OCI-M1 (cell line): ENCODE measurements at places on chromosomes 7 and 10.

GRCh38 chr7:73973091-73973490 lies 54.9 kb upstream of the ELN start:
- no peak for DNase-seq

GRCh38 chr10:114607358-114607998 lies 50.6 kb downstream of the ABLIM1 start:
- no peak for DNase-seq

- peak; percentile 76 for DNase-seq
These were observed 56.0 kb upstream of the BTRC start for GRCh38 chr10:101297901-101298486.

- no peak for DNase-seq
These were observed 83.9 kb upstream of the RSU1 start for GRCh38 chr10:16901106-16901505.

- DNase-seq = no peak
These were observed 66.1 kb downstream of the AMZ1 start for GRCh38 chr7:2754086-2754485.

GRCh38 chr10:128149267-128150014 lies 23.2 kb upstream of the MKI67 start:
- no peak for DNase-seq

- DNase-seq = no peak
These were observed 162.4 kb upstream of the MDFIC start for GRCh38 chr7:114759347-114760062.

DNA sequence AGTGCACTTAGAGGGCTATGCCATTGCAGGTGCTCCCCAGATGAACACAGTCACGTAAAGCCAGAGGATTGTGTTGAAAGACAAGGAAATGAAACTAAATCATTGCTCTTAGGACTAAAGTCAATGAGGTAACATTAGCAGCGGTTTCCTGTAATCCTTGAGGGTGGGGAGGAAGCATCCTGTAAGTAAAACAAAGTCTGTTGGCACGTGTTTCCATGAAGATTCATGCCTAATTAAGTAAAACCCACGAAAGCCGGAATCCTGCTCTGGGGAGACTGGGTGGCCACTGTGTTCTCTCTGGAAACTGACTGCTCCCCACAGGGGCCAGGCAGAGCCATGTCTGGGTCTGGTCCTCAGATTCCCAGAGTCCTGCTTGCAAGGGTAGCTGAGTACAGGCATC lies 18.3 kb downstream of the STEAP1B start:
- no peak for DNase-seq

GRCh38 chr7:20063644-20064043 lies 153.5 kb downstream of the MACC1 start:
- no peak for DNase-seq

GRCh38 chr10:5650664-5651387 lies 15.6 kb downstream of the ASB13 start:
- DNase-seq = no peak

DNA sequence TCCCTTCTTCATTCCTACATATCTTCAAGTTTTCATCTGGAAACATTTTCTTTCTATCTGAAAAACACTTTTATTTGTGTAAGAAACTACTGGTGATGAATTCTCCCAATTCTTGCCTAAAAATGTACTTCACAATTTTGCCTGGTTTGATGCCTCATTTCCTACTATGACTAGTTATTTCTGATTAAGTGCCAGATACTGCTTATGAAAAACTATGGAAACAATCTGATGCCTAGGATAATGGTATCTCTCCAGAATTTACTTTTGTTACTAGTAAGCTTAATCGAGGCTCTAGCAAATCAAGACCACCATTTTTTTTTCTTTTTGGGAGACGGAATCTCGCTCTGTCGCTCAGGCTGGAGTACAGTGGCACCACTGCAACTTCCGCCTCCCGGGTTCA lies 31.3 kb downstream of the CACUL1 start:
- no peak for DNase-seq

- peak; percentile 93 for DNase-seq
These were observed 909 bp upstream of the CC2D2B start for GRCh38 chr10:95906677-95907455.

DNA sequence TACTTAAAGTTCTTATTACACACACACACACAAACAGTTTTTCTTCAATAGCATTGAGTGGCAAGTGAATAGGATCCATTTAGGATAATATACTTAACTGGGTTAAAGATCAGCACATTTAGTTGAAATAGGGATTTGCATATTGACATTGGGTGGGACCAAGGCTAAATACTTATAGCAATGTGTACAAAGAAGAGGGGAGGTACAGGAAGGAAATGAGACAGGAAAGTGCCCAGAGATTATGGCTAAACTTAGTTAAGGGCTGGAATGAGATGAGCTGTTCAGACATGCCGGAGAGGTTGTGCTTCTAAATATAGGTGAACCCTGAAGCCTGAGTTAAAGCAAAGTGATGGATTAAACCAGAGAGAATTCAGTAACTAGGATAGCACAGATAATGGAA lies 95.1 kb downstream of the LSMEM1 start:
- no peak for DNase-seq

DNA sequence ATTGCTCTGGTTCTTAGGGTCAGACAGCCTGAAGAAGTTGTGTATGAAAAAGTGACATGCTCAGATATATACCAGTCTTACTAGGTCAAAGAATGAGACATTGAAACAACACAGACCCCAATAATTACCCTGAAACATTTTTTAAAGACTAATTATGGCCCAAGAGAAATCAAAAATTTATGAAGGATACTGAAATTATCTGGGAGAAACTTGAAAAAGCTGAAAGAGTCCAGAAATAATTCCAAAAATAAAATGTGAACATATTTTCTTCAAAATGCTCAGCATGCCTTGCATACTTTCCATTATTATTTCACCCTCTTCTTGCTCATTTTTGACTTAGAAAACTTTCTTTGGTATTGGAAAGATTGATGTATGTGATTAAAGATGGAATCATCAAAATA lies 198.9 kb upstream of the CCDC6 start:
- DNase-seq = no peak

GRCh38 chr7:157721468-157722136 lies 384.8 kb downstream of the DNAJB6 start:
- DNase-seq = no peak

DNA sequence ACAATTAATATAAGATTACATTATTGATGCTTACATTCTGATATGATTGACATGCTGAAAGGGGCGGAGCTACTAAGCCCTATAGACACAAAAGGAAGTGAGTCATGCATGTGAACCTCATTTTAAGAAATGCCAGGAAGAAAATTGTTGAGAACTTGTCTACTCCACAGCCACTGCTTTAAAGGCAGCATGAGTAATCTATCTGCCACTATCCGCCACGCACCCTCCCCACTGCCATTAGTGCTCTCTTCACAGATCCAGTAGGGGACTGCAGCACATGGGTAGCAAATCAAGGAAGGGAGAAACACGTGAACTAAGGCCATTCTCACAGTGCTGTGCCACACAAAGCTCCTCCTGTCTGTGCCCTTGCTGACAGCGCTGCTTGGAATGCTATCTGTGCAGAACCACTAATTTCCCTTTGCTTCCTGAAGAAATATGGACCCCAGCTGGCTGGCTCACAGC lies 524.8 kb downstream of the GRM8 start:
- DNase-seq = peak; percentile 4

DNA sequence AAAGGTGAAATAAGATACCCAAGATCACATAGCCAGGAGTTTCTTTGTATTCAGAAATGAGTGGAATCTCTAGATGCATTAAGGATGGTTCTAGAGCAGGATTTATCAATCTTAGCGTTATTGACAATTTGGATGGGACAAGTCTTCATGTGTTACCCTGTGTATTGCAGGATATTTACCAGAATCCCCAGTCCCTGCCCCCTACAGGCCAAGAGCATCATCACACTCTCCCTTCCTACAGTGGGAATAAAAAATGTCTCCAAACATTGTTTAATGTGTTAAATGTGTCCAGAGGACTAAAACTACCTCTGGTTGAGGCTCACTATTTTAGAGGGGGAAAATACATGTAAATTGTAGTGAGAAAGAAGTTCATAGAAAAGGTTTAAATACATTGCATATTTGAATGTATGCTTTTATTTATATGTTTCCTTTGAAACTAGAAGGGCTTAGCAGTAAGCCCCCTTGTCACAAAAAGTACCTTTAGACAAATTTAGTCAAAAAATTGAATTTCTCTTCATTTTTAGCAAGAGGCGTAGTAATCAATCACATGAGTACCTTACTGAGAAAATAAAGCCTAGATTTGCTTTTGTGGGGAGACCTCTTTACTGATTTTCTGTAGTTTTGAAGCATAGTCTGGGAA lies 141.2 kb downstream of the MLLT10 start:
- peak; percentile 71 for DNase-seq

DNA sequence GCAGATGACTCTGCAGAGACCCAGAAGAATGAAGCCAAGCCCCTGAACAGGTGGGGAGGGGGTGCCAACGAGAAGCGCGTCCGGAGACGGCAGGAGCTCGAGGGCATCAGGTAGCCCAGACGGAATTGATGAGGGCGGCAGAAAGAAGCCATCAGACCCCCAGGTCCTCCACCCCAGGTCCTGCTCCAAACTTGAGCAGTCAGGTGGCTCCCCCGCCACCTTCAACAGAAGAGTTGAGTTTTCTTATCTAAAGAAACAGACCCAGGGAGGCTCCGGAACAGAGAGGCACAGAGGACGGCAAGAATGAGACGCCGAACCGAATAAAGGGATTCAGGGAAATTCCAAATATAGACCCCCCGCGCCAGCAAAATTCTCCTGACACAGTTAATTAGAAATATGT lies 22.2 kb downstream of the RGS10 start:
- peak; percentile 78 for DNase-seq

DNA sequence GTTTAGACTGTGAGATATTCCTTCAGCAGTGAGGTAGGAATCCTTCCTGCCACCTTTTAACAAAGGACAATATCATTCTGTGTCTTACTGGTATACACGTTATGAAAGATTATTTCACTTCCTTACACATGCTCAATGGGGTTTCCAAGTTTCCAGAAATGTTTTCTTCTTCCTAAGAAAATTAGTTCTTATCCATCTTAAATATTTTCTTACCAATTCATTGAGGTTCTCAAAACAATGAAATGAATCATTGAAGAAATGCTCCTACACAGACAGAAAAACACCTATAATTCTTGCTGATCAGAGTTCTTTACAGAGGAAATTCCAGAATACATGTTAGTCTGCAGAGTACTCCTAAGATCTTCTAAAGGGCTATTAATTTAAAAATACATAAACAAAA lies 51.4 kb upstream of the SEC61G start:
- DNase-seq = no peak

DNA sequence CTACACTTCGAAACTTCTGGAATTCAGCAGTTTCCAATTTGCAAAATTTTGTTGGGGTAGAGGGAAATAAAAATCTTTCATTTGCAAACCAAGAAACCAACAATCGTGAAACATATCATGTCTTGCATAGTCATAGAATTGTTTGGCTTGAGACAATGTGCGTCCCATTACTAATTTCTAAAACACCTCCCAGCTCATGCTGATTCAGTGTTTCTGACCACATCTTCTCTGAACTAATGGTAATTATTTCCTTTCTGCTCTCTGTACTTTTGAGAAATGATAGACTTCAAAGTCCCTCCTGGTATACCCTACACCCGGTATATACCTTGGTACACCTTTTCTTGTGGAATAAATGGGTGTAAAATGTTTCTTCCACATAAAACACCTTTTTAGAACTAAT lies 41.8 kb upstream of the TSPAN13 start:
- DNase-seq = no peak

GRCh38 chr7:20235288-20235687 lies 18.1 kb upstream of the MACC1 start:
- no peak for DNase-seq

GRCh38 chr7:110317541-110318265 lies 773.2 kb upstream of the LRRN3 start:
- peak; percentile 9 for DNase-seq

DNA sequence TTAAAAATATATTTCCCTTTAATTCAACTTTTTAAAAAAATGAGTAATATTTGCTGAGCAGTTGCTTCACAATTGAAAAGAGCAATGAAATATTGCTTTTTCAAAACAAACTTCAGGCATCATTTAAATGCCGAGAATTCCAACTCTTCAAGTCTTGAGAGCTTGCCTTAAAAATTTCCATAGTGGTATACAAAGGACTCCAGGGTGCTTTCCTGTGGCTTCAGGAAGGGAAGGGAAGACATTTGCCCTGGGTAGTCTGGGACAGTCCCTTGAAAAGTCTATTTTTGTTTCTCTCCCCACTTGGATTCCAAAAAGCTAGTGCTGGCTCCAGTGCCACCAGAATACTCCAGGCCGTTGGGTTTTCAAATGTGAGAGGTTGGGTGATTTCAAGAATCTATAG lies 71.7 kb downstream of the HYCC1 start:
- no peak for DNase-seq

GRCh38 chr7:48390388-48391327 lies 219.4 kb downstream of the ABCA13 start:
- DNase-seq = peak; percentile 76

DNA sequence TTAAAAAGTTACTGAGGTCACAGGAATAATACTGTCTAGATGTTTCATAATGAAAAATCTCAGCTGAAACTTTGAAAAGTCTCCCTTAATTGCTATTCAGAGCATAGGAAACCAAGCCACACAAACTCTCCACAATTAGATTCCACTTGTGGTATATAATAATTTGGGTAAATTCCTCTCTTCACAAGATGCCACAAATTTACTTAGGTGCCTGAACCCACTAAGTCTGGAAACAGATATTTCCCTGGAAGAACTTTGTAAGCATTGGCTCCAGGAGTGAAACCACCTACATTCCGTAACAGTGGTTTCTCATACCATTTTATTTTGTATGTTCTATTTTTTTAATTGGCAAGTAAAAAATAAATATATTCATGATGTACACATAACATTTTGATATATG lies 493.4 kb downstream of the SEMA3D start:
- no peak for DNase-seq

DNA sequence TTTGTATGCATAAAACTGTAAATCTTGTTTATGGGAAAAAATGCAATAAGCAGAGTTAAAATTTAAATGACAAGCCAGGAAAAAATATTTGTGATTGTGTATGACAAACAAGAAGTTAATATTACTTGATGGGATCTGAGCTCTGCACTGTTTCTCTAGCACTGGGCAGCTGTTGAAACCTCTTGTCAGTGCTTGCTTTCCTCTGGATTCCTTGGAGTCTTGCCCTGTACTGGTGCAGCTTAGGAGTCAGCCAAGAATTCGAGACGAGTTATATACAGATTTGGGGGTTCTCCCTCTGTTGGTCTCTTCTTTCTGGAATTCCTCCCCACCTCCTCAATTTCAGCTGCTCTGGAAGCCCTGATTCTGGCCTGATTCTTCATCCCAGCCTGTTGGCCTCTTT lies 24.3 kb upstream of the OPN4 start:
- no peak for DNase-seq

GRCh38 chr10:75029857-75030256 lies 81.6 kb upstream of the SAMD8 start:
- no peak for DNase-seq

GRCh38 chr10:19935176-19935575 lies 118.9 kb downstream of the PLXDC2 start:
- no peak for DNase-seq

GRCh38 chr7:46032353-46032752 lies 111.3 kb upstream of the IGFBP3 start:
- DNase-seq = no peak
